NCI-H1930 (cell line): ENCODE measurements at places on chromosomes 7 and 10.

DNA sequence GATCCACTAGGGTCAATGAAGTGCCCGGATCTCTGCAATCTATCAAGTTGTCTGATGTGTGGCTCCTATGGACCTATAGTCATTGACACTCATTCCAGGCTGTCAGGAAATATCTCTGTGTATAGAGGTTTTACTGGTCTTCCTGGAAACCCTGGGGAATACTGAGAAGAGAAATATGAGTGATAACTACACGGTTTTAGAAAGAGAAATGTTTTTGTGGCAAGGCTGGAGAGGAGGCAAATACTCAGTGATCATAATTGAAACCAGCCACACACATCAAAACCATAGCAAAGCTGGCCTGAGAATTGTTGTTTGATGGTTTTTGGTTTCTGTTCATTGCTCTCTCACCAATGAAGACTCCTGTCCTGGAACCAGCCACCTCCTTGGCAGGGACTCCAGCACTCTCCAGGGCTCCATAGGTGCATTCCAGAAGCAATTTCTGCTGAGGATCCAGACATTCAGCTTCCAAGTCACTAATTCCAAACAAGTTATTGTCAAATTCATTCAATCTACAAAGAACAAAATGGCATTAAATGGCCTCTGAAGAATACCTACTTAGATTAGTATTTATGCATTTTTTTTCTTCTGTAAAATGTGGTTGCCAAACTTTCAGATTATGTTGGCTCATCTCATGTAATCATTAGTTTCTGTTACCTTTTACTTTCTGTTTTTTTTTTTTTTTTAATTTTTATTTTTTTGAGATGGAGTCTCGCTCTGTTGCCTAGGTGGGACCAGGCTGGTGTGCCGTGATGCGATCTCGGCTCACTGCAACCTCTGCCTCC is 108.6 kb upstream of the ABI1 start:
- no peak for DNase-seq

DNA sequence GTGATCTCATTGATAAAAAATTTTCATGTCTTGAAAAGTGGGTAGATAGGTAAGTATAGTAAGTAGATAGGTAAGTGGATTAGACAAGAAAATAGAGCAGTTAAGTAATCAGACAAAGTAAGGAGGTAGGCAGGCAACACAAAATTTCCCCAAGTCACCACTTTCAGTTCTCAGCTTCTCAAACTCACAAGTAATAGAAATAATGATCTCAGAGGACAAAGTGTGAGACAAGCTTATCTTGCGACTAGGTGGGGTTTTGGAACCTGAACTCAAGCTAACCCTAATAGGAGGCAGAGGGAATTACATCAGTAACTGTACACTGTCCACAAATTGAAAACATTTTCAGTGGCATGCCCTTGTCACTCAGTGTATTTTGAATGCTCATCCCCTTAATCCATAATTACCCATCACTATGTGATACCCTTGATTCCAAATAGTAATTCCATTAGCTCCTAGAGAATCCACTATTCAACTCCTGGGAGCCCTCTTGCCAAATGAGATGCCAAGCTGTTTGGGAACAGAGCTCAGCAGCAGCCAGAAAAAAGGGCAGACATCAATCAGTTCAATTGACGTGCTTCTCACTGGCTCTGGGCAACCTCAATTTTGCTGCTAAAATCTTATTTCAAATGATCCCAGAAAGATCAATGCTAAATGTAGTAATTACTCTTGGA is 703.2 kb downstream of the XPNPEP1 start:
- no peak for DNase-seq

DNA sequence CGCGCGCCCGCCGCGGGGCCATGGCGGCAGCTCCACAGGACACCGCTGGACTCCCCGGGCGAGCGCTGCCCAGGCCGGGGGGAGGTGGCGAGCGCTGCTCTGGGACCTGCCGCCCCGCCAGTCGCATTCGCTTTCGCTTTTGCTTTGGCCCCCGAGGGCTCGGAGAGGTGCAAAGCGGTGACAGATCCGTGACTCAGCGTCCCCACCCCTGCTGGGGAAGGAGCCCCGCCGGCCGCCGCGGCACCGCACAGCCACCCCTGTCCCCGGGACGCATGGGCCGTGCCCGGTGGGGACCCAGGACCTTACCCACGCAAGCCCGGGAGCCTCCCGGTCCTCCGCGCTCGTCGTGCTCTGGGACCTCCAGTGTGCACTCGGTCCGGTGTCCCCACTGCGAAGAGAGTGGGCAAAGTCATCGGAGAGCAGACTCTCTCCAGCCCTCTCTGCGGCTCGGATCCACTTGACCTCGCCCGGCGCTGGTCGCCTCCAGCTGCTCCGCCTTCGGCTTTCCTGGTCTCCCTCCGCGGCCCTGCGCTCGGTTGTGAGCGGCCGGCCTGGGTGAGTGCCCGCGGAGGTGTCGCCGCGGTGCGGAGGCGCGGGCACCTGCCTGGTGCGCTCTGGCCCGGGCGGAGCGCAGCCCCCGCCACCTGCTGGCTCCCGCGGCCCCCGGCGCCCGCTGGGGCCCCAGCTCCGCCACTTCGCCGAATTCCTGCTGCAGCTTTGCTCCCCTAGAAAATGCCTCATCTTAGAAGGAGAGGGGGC is at the start of gene IL15RA:
Gene IL15RA (minus strand): TSS at position 73 of the 759 bp plus-strand sequence. CDS start 51 bp downstream, at position 22.
- no peak for DNase-seq

DNA sequence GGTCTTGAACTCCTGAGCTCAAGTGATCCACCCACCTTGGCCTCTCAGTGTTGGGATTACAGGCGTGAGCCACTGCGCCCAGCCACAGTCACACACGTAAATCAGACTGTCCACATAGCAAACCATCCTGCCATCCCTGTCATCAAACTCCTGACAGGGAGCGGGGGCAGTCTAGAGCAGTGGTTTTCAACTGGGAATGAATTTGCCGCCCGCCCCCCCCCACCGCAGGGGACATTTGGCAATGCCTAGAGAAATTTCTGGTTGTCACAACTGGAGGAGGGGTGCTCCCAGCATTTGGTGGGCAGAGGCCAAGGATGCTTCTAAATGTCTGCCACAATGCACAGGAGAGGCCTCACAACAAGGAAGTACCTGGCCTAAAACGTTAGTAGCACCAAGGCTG is 24.1 kb downstream of the CAMK2G start:
- DNase-seq: no peak

DNA sequence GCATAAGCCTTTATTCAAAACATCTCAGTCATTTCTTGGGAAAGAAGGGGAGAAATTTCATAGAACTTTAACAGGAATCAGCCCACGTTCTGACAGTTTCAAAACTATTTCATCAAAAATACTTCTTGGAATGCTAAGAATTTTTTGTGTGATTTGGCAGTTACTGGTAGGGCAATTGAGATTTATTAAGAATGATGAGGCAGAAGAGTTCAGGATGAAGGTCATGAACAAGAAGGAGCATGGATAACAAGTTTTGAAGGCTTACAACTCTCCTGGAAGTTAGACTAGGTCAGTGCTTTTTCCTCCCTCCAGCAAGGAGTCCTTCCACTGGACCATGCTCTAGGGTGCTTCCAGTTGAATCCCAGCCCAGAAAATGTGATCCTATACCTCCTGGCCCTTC is 569.9 kb downstream of the ANKRD7 start:
- DNase-seq: no peak

DNA sequence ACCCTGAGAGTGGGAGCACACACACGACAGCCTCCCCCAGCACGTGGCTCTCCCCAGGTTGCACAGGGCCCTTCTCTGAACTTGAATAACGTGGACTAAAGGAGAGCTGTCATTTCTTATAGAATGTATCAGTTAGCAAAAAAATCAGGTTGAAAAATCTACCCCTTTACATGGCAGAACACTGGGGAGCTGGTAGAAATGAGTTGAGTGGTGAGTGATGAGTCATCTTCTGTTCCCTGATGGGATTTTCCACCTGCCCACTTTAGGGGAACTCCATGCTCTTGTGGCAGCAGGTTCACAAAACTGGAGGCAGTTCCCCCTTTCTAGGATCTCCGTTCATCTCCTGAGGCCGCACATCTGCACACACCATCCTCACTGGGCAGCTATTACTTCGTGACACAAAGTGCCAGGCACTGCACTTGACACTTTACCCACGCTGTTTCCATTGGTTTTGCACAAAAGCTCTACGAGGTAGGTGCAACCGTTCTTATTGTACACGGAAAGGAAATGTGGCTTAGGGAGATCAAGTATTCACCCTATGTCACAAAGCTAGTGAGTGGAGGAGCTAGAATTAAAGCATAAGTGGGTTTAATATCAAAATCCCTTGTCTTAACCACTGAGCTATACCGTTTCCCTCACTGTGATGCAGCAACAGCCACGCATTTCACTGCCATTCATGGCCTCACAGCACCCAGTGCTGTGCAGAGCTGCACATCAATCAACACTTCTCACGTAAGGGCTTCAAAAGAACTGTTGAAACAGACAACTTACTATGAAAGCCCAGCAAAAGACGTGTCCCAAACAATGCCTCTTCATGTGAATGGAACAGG is 80.2 kb downstream of the RNF216 start:
- no peak for DNase-seq

GRCh38 chr7:51481421-51481820 is 164.8 kb upstream of the COBL start:
- no peak for DNase-seq

DNA sequence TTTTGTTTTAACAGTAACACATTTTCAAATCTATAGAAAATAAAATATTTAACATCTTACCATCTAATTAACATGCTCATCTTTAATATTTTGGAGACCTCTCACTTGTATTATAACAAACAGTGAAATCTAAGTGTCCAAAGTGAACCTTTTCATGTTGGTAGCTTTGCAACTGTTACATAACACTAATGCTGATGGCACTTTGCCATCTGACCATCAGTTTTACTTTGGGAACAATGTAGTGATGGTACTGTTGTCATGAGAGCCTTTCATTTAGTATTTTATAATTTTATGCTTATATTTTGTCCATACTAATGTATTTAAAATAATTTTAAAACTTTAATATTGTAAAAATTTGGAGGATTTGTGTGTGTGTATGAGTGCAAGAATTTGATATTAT is 1017.0 kb upstream of the KCND2 start:
- DNase-seq: no peak

DNA sequence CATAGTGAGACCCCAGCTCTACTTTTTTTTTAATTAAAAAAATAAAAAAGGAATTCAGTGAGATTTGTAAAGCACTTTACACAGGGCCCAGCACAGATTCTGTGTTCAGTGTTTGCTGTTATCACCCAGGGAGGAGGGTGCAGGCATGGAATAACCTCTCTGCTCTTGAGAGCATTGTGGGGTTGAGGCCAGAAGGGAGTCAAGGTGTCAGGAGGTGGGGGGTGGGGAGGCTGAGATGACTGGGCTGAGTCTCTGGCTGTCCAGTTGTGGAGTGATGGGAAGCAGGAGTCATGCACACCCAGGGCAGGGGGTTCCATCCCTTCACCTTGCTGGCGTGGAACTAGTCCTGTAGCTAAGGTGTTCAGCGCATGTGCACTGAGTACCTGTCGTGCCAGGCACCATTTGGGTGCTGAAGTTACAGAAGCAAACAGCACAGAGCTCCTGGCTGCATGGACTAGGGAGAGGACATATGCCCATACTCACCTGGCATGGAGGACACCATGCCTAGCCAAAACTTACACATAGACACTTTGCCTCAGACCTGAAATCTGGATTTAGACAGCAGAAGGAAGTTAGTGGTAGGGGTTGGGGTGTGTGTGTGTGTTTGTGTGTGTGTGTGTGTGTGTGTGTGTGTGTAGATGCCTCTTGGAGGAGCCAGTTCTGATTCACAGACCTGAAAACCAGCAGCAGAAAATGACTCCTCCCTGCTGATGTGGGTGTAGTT is 69.2 kb upstream of the LRRC4 start:
- no peak for DNase-seq

DNA sequence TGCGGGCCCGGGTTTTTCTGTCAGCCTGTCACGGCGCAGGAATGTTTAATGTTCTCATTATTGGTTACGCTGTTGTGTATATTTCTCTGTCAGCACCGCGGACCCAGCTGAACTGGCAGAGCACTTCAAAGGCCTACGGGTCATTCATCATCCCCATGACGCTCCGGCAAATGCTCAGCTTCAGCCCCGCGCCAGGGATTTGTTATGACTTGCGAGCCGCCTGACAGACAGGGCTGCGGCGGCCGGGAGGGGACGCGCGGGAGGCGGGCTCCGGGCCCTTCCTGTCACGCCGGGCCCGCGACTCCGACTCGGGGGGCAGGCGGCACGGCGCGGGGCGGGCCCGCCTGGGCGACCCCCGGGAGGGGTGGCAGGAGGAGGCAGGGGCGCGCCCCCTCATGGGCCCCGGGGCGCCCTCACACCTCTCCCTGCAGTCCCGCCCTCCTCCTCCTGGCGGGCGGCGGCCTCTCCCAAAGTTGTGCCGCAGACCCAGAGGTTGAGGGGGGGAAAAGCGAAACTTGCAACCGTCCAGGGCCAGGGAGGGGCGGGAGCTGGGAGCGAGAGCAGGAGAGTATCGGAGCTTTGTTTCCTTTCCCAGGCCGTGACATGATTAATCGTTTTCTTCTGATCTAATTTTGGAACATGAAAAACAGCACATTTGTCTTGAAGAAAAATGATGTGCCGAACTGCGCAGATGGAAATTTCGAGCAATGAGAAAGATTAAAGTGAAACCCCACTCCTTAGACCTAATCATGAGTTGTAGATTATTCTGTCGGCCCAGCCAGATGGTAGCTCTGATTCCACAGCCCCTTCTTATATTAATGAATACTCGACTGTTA is 59.3 kb upstream of the COMTD1 start:
- DNase-seq: peak; percentile 8

DNA sequence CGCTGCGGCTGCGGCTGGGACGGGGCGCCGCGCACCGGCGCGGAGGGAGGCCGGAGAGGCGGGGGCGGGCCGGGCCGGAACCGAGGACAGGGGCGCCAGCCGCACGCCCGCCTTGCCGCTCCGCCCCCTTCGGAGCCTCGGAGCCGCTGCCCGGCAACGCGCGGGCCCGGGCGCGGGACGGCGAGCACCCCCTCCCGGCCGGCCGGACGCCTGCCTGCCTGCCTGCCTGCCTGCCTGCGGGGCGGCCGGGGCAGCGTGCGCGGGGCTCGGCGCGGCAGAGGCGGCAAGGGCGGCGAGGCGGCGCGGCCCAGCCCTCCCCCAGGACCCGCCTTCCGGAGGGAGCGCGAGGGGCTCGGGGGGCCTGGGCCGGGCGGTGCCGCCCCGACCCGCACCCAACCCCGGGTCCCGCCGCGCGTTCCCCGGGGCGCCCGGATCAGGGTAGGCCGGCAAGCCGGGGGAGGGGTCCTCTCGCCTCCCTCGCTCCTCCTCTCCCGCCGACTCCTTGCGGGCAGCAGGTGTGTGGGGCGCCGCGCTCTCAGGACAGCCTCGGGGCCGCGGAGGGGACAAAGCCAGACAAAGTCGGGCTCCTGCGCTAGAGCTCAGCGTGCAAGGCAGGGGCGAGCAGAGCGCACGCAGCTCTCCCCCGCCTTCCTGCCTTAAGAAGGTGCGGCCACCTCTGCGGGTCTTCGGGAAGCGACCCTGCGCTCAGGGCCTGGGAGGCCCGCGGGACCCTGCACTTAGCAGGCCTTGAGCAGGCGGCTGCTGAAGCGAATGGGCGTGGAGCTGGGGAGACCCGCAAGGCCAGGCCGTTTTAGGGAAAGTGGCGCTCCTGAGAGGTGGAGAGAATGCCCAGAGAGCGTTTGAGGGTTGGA is at the start of gene KIAA1549:
Gene KIAA1549 (minus strand): TSS at position 58 of the 872 bp plus-strand sequence. CDS start 120 bp downstream, outside the sequence.
- DNase-seq: peak; percentile 71

GRCh38 chr7:133051066-133051465 is 30.8 kb downstream of the CHCHD3 start:
- DNase-seq: no peak
